ENCODE measurements at places on chromosomes 7 and 10. TPM values are rescaled to one million over a fixed set of nuclear protein-coding genes. Genes with fewer than 3 reads are reported as not detected.

Gene ADCYAP1R1
- not detected for polyA plus RNA-seq

Gene AP1S1
- 15.5 TPM for polyA plus RNA-seq

Gene OR2A7
- 3.6 TPM for polyA plus RNA-seq

Gene OPALIN
- polyA plus RNA-seq: not detected

Gene ENO4
- 0.07 TPM for polyA plus RNA-seq

Gene FAM241B
- polyA plus RNA-seq: 2.0 TPM

Gene MYOZ1
- not detected for polyA plus RNA-seq

Gene ZNF239
- polyA plus RNA-seq: 2.2 TPM

Gene POM121L12
- polyA plus RNA-seq: not detected

Gene GALNT11
- 13.7 TPM for polyA plus RNA-seq

Gene ANK3
- polyA plus RNA-seq: 1.5 TPM

Gene ADAM8
- 196 TPM for polyA plus RNA-seq

Gene AKR1C3
- polyA plus RNA-seq: 0.28 TPM

Gene LEP
- not detected for polyA plus RNA-seq

Gene FAM25G
- polyA plus RNA-seq: not detected

Gene ADAP1
- 9.1 TPM for polyA plus RNA-seq

Gene PRSS37
- polyA plus RNA-seq: not detected

Gene PRF1
- polyA plus RNA-seq: 1.9 TPM

Gene SLC13A4
- polyA plus RNA-seq: not detected

Gene GRM8
- 0.13 TPM for polyA plus RNA-seq

Gene HPS1
- polyA plus RNA-seq: 162 TPM

Gene TRPV5
- not detected for polyA plus RNA-seq

Gene MRPS16
- polyA plus RNA-seq: 27.7 TPM

Gene ZPBP
- polyA plus RNA-seq: 0.55 TPM

Gene BTRC
- polyA plus RNA-seq: 4.3 TPM

Gene C7orf33
- not detected for polyA plus RNA-seq

Gene FRMPD2
- polyA plus RNA-seq: not detected
